Islet precursor cell (in vitro differentiated cells): ENCODE measurements at places on chromosomes 12 and 14.
A peak's percentile ranks its signal among the peaks of the same experiment; 100 is the strongest.

GRCh38 chr14:94392510-94392935 lies 4.1 kb upstream of the SERPINA1 start:
- peak; percentile 76 for DNase-seq

DNA sequence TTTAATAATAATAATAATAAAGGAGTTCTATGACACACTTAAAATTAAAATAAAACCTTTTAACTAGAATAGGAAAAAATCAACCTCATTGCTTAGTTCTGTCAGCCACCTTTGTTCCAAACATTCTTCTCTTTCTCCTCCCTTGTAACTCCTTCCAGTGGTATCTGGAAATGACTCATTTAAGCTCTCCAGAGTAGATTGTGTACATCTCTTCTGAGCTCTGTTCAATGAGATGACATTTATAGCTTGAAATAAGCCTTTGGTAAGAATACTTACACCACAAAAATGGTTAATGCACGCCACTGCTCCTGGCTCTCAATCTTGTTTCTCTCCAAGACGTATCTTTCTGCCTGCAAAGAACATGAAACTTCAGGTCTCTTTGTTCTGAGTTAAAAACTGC lies 70.3 kb downstream of the STAB2 start:
- DNase-seq = no peak

- no peak for DNase-seq
These were observed 128.5 kb downstream of the PHETA1 start for GRCh38 chr12:111240374-111240773.

DNA sequence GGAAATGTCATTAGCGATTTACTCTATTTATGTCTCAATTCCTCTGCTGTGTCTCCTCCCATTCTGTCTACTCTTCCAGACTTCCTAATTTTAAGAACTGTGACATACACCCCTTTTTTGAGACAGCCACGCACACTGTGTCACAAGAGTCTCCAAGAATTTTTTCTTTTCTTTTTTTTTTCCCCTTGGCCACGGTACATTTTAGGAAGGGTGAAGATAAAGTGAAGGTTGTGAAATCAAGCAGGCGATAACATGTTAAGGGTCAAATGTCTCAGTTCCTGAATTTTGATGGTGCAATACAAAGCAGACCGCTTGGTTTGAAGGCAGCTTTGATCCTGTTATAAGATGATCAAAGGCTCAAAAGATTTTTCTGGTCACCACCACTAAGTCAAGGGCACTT lies 4.3 kb downstream of the OLR1 start:
- no peak for DNase-seq

DNA sequence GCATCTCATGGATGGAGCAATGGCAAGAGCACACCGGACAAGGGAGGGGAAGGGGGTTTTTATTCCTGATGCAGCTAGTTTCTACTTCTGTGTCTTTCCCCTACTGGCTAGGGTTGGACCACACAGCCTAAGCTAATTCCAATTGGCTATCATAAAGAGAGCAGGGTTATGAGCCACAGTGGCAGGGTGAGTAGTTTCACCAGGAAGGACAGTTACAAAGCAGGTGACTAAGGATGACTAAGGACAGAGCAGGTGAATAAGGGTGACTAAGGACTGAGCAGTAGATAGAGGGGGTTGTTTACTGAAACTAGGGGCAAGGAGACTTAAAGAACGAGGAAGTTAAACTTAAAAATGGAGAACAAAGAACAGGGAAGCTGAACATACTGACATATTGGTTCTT lies 321.4 kb upstream of the SEL1L start:
- DNase-seq = no peak

DNA sequence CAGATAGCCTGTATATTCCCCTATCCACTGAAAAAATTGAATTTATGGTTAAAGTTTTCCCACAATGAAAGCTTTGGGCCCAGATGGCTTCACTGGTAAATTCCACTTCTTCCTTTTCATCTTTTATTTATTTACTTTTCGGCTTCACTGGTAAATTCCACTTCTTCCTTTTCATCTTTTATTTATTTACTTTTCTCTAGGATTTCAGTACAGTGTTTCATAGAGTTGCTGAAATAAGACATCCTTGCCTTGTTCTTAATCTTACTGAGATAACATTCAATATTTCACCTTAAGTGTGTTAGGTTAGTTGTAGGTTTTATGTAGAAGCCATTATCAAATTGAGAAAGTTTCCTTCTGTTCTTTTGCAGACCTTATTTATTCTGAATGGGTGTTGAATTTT lies 18.9 kb upstream of the KLRG1 start:
- no peak for DNase-seq

DNA sequence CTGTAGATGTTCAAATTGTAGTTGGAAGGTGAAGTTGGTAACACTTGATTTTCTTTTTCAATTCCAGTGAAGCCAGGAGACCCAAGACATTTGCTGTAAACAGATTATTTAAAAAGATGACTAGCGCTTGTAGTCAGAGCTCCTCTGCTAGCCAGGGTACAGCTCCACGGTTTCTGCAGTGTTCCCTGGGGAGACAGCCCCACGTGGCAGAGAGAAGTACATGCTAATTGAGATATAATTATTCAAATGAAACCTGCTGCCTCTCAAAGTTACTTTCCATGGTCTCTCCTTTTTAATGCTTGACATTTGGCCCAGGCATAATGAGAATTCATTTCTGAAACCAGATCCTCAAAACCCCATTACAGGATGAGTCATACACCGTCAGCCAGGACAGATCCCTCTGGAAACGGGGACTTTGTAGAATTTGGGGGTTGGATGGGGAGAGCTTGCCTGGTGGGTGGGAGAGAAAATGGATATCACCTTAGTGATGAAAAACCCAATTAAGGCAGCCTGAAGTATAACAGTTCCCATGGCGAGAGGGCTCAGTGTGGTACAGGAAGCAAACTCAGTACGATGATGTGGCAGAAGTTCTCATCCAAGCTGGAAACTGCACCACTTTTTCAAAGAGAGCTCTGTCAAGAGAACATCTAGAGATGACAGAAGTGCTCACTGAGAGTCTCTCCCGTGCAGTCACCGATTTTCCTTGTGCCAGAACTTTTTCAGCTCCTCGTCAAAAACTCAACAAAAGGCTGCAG lies 637.7 kb upstream of the TMEM132C start:
- no peak for DNase-seq

- no peak for DNase-seq
These were observed 35.9 kb upstream of the GSC start for GRCh38 chr14:94805680-94806288.

- no peak for DNase-seq
These were observed 2.6 kb upstream of the OR6J1 start for GRCh38 chr14:22646570-22647254.

DNA sequence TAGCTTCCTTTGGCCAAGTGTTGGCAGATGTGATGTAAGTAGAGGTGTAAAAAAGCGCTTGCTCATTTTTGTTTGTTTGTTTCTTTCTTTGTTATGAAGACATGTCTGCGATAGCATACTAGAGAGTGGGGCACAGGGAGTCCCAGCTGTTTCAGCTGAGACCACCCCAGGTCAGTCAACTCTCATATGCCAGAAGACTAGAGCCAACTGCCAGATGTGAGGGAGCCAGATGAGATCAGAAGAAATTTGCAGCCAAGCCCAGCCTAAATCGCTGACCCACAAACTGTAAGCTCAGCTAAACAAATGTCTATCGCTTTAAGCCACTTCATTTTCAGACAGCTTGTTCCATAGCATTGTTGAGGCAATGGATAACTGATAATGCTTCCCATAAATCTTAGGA lies 397.1 kb downstream of the APAF1 start:
- no peak for DNase-seq

GRCh38 chr14:89078021-89078795 lies 253.8 kb downstream of the TTC8 start:
- DNase-seq = no peak

- no peak for DNase-seq
These were observed 54.2 kb upstream of the GZMB start for GRCh38 chr14:24688030-24688658.

- DNase-seq = no peak
These were observed 4.5 kb downstream of the KRT77 start for GRCh38 chr12:52698651-52699340.

GRCh38 chr12:82359115-82359478 lies 768 bp downstream of the METTL25 start:
- DNase-seq = peak; percentile 67

DNA sequence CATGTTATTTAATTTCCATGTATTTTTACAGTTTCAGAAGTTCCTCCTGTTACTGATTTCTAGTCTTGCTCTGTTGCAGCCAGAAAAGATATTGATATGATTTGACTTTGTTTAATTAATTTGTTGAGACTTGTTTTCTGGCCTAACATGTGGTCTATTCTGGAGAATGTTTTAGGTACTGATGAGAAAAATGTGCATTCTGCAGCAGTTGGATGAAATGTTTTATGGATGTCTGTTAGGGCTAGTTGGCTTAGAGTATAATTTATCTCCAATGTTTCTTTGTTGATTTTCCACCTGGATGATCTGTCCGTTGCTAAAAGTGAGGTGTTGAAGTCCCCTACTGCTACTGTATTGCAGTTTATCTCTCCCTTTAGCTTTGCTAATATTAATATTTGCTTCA lies 54.4 kb downstream of the GPR137C start:
- no peak for DNase-seq

DNA sequence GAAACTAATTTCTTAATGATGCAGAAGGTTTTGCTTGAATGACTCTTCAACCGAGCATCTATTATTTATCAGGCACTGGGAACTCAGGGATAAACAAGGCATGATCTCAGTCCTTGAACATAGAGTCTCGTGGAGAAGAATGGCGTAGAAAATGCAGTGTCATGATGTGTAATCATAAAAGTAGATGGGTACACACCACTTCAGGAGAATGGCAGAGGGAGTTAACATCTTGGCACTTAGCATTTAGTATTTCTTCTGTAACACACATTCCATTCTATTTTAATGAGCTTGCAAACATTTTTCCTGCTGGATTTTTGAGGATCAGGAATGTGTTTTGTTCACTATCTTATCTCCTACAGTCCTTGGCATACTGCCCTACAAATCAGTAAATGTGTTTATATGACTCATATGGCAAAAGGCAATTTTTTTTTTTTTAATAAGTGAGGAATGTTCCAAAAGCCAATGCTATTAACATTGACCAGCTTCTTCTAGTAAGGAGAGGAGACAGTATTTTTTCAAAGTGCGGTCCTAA lies 3.8 kb downstream of the TXNRD1 start:
- DNase-seq = no peak

DNA sequence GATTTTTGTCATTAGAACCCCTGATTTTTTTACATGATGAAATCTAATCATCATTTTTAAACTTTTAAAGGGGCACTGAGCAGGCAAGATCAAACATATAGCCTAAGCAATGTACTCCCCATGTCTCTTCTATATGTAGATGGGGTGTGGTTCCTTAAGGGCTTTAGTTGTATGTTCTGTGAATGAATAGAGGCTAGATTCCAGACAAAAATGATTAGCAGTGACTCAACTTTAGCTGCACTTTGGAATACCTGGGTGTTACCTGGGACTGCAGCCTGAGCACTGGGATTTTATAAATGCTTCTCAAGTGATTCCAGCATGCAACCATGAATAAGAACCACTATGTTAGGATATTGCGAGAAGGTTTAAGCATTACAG lies 256.7 kb upstream of the PLEKHG7 start:
- no peak for DNase-seq

DNA sequence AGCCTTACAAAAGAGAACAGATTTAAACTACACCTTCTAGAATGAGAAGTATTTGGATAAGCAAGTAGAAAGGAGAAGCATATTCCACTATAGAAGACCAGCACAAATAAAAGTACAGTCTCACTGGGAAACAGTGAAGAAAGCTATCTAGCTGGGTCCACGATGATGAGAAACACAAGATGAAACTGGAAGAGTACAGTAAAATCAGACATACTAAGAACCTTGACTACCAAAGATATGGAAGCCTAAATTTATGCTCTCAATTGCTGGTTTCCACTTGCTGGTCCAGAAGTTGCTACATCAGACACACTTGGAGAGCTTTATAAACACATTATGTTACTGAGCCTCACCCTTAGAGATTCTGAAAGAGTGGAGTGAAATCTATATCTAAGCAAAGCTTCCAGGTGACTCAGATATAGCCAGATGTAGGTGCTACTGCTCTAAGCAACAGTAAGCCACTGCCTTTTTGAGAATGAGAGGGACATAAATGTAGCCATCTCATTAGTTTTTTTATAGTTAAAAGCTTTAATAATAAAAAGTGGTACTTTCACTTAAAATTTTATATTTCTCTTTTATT lies 96.3 kb upstream of the BBS10 start:
- no peak for DNase-seq

DNA sequence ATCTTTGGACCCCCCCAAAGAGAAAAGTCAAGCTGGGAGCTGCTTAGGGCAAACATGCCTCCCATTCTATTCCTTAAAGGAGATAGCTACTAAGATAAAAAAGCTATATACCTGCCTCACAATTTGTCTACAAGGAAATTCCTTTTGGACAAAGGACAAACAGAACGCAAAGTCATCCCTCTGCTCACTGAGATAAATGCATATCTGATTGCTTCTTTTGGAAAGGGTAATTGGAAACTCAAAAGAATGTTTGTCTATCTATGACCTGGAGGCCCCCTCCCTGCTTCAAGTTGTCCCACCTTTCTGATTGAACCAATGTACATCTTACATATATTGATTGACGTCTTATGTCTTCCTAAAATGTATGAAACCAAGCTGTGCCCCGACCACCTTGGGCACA lies 80.9 kb upstream of the FUT8 start:
- no peak for DNase-seq

GRCh38 chr12:7158781-7159609 lies 28.8 kb downstream of the CLSTN3 start:
- DNase-seq = no peak

DNA sequence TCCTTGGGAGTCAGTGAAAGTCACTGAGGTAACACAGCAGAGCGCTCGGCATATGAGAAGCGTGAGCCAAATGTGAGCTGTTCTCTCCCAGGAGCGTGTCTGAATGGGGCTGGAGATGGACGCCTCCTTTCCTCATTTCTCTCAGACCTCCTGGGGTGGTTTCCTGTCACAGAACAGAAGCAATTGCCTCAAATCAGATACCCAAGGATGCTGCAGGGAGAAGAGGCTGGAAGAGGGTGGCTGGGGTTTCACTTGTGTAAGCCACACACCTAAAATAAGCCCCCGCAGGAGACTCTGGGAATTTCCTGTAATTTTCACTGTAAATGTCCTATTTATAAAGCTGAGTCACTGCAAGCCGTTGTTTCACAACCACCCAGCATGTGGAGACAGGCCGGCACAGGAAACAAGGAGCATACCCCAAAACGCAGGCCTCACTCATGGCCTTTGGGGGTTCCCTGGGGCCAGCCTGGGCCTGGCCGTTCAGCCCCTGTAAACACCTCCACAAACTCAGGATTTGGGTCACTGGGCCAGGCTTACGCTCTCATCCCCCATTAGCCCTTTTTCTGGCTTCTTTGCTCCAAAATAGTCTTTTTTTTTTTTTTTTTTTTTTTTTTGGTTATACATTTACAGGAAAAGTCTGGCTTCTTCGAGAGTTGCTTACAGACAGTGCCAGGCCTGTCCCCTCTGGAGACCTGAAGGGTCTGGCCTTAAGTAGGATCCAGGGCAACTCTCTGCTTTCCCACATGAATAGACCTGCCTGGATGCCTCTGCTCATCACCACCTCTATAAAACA lies 55.3 kb downstream of the VCPKMT start:
- DNase-seq = peak; percentile 82

GRCh38 chr14:21352587-21352986 lies 31.2 kb downstream of the SUPT16H start:
- no peak for DNase-seq

GRCh38 chr12:101637936-101638335 lies 43.2 kb downstream of the MYBPC1 start:
- no peak for DNase-seq
